Stimulated activated CD8-positive, alpha-beta memory T cell treated with anti-CD3 and anti-CD28 coated beads, Interleukin-7, amount 100 ng/mL, for 1 hour (primary cell): ENCODE measurements at places on chromosomes 12 and 14.

- no peak for DNase-seq
Observed at GRCh38 chr12:127760996-127761395, 506.0 kb upstream of the TMEM132C start.

- DNase-seq: no peak
Observed at GRCh38 chr12:56518570-56518969, 3.0 kb upstream of the RBMS2 start.

GRCh38 chr14:33793398-33794110 is 157.3 kb downstream of the EGLN3 start:
- DNase-seq: no peak

DNA sequence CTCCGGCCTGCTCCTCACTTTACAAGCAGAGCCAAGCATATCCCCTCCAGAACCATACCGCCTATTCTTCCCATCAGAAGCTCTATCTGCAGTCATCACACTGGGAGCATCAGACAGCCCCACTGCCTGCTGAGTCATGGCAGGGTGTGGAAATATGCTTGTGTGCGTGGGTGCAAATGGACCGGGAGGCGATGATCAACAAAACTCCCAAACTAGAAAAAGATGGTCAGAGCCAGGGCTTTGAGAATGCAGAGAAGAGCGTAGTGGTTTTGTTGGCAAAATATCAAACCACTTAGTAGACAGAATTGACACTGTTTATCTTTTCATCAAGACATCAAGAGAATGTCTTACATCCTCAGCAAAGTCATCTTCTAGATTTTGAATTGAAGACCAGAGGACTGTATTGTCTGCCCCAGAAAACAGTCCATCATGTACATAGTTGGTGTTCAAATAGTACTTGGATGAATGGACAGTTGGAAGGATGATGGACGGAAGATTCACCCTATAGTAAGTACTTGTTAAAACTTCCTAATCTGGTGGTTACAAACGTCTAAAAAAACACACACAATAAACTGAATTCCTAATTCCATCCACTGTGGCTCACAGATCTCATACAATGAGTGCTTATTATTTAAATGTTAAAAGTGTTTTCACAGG is 54.9 kb downstream of the VWF start:
- no peak for DNase-seq

GRCh38 chr12:5492562-5492961 is 60.7 kb downstream of the NTF3 start:
- no peak for DNase-seq

DNA sequence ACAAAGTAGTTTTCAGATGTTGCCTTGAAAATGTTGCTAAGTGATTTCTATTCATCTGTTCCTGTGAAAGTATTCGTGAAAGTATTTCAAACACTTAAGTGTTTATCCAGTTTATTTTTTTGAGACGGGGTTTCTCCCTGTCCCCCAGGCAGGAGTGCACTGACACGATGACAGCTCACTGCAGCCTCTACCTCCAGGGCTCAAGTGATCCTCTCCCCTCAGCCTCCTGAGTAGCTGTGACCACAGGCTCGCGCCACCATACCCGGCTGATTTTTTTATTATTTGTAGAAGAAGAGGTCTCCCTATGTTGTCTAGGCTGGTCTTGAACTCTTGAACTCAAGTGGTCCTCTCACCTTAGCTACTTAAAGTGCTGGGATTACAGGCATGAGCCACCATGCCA is 1.7 kb downstream of the ZDHHC17 start:
- no peak for DNase-seq

GRCh38 chr12:53414756-53415417 is 8.8 kb upstream of the AMHR2 start:
- DNase-seq: no peak

DNA sequence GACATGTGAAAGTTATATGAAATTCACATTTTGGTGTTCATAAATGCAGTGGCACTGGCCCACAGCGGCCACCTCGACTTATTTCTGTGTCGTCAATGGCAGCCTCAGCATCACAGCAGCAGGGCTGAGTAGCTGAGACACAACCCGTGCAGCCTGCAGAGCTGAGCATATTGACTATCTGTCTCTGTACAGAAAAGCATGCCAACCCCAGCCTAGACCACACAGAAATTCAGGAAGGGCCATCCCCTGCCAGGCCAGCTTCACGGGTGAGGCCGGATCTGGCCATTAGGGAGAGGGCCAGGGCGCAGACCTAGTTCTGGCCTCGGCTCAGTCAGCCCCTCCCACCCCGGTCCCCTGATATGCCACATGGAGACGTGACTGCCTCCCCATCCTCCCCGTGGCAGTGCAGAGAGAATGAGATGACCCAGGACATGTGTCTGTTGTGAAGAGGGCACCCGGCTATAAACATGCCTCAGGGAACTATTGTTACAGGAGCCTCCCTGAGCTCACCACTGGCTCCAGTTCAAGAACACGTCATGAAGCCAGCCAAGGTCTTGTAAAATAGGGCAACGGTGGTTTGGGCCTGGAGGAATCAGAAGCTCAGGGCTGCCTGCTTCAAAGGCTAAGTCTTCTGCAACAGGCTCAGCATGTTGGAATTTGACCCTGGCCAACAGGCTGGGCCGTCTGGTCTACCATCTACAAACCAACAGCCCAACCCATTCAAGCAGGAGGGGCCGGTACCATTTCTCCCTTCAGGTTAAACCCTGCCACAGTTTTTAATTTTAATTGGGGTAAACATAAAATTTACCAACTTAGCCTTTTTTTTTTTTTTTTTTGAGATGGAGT is 25.5 kb downstream of the SCARB1 start:
- DNase-seq: no peak

- DNase-seq: no peak
Observed at GRCh38 chr12:130522244-130522834, 184.7 kb downstream of the PIWIL1 start.

DNA sequence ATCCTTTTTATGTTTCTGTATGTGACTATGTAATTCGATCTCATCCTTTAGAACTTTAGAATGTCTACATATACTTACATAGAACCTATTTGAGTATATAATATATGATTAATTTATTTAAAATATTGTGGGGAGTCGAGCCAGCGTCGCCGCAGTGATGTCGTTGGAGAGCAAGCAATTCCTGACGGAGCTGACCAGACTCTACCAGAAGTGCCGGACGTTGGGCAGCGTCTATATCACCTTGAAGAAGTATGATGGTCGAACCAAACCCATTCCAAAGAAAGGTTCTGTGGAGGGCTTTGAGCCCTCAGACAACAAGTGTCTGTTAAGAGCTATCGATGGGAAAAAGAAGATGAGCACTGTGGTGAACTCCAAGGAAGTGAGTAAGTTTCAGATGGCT is 6.4 kb upstream of the CD27 start:
- DNase-seq: no peak

DNA sequence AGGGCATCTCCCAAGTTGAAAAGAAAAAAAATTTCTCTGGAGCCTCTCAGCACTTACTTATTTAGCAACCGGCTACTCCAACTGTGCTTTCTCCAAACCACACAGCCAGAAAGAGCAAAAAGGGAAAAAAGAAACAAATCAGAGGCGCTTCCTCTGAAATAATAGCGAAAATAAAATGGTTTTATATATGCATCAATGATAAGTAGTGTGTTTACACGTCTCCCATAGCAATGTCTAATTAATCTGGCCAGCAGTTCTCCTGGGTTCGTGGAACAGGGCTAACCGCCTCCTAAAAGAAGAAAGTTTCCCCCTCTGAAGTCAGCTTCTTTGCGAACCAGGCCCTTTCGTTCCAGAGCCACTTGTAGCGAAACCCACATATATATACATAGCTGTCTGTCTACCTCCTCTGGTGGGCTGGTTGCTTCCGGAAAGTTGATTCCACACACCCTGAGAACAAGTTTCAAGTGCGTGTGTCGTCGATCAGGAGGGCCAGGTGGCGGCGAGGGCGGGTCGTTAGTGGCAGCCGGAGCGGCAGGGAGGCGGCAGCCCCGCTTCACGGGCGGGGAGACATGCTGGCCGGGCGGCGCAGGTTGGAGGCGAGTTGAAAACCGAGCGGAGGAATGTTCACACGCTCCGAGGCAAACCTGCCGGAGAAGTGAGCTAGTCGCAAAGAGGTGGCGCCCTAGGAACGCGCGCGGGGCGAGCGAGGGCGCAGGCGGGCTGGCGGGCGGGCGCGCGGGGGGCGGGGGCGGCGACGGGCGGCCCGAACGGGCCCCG is 2.7 kb downstream of the PTHLH start:
- no peak for DNase-seq

- no peak for DNase-seq
Observed at GRCh38 chr14:30005114-30005808, 77.6 kb upstream of the PRKD1 start.

- DNase-seq: no peak
Observed at GRCh38 chr14:105153331-105153731, 15.2 kb downstream of the JAG2 start.

- DNase-seq: no peak
Observed at GRCh38 chr14:100778951-100779690, 46.8 kb upstream of the MEG3 start.

DNA sequence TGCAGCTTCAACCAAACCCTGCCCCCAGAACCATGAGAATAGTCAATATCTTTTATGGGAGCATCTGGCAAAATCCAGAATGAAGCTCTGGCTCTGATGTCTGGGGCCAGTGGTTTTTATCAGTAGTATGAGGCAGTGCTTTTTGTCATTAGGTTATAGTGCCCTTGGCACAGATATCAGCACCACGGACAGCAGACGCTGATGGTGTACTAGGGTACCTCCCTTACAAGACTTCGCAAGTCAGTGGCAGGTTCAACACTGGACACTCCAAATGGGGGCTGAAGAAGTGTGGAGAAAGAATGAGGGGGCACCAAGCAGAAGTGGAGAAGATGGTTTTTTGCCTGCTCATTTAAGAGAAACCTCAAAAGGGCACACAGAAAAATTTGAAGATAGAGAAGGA is 68.2 kb upstream of the E2F7 start:
- no peak for DNase-seq

- no peak for DNase-seq
Observed at GRCh38 chr14:61701946-61702345, 6.6 kb downstream of the HIF1A start.

DNA sequence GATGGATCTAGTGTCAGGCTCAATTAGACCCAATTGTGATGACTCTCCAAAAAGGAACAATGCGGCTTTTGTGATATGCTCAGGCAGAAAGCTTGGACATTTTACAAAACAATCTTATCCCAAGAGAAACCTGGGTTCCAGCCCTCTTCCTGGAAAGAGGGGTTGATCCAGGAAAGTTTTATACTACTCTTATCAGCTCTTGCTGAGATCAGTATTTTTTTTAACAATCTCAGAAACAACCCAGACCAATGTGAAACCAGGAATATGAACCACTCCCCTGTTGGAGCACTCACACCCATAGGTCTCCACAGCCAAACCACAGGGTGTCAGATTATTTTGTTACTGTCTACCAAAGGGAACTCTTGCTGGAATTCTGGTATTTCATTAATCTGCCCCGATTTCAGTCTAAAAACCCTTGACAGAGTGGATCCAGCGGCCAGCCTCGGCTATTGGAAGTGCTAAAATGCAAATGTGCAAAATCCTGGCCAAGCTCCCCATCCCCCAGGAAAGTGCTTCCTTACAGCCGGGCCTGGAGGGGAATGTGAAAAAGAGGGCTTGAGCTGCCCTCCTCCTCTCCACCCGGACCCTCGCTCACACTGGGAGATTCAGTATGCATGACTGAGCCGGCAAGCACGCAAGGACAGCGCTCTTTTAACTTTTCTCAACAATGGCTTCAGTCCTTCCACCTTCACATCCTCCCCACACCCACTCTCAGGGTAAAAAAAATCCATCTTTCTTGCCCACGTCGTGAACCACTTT is 4.0 kb downstream of the FBXL14 start:
- no peak for DNase-seq

DNA sequence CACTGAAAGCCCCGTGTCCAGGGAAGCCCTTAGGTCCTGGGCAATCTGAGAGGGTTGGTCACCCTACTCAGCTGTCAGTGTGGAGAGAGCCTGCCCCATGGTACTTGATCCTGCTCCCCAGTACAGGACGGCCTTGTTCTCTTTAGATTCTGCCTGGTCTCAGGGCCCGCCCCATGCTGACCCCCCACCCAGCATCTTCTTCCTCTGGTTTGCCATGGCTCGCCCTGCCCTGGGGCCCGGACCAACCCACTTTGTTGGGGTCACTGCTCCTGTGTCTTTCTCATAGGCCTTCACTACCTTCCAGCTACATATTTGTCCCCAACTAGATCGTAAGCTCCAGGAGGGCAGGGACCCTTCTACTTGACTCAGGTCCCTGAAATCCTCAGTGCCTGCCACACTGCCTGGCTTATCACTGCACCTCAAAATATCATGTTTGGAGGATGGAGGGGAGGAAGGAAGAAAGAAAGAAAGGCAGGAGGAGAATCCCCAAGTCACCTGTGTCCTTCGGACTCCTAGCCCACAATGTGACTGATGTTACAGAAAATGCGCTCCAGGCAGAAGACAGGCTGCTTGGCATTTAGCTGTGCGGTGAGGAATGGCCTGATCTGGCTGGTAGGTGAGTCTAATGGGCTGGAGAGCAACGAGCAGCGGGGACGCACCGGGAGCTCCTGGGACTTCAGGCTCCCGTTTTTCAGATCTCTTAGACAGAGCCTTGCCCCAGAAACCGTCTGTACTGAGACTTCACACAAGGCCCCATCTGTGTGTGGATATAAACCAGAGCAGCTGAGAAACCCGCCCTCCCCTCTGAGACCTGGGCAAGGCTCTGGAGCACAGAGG is 66.1 kb downstream of the C14orf132 start:
- no peak for DNase-seq

GRCh38 chr12:44076871-44077270 is 241.0 kb downstream of the TMEM117 start:
- no peak for DNase-seq

GRCh38 chr12:56271031-56271430 is 4.3 kb downstream of the COQ10A start:
- no peak for DNase-seq

DNA sequence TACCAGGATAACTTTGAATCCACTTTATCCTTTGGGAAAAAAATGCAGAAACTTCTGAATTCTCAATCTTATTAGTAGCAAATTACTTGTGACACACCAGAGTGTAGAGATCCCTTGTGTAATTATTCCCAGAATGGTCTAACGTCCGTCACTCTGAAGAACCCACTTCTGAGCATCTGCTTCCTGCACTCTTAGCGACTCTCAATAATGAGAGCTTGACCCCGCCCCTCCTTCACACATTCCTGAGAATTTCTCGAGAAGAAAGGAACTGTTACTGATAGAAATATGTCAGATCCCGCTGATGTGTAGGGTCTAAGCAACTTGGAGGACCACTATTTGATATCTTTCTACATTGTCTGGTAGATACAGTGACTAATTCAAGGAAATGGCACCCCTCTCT is 218.3 kb upstream of the PDZRN4 start:
- no peak for DNase-seq
